Keratinocyte (primary cell): ENCODE measurements at places on chromosomes 3 and 15.

DNA sequence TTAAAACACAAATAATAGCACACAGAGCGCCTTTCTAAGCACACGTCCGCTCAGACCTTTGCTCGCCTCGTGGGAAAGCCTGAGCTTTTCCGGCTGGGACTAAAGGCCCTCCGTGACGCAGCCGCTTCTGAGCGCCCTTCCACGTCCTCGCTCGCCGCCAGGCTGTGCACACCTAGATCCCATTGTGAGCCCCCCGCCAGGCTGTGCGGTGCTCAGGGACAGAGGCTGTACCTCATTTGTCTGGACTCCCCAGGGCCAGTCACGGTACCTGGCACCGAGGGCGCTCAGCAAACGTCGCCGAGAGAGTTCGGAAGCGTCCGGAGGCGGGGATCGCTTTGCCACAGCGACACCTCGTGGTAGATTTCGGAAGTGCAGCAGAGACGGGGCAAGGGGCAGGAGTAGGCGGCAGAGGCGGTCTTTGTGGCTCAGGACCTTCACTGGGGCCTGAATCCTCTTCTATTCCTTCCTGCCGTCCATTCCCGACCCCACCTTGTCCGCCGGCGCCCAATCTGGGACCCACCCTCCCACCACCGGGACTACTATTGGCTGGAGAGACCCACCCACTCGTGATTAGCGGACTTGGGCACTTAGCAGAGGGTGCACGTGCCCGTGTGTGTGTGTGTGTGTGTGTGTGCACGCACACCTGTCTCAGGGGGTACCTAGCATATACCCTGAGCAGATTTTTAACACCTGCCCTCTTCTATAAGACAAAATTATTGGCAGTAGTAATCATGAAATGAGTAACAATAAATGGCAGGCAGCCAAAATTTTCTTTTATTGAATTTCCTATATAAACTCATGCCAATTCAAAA is 65.6 kb downstream of the RHCG start:
- peaks cover 2% of the 10 kb centered on the region for H3K4me1 ChIP-seq
- peak overlapping the region; percentile 61 for H3K4me3 ChIP-seq
- H3K36me3 ChIP-seq = no peaks in the 10 kb centered on the region
- peaks cover 28% of the 10 kb centered on the region for H3K27me3 ChIP-seq
- H3K27ac ChIP-seq = no peak overlapping the region
- no peak for DNase-seq

DNA sequence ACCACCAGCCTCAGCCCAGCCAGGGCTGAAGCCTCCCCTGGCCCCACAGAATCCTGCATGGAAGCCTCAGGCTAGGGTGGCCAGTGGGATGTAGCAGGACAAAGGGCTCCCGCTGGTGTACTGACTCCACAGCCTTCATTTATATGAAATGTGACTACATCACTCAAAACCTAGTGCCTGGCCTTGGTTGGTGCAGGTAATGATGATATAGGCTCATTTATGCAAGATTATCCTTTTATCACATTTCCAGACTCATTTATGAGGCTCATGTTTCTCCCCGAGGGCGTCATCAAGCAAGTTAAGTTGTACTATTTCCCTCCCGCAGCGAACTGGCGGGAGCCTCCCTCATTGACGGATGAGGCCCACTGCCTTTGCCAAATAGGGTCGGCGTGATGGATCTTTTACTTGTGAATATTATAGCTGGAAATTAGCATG is 179.1 kb upstream of the SMAD3 start:
- H3K4me3 ChIP-seq = no peak overlapping the region
- peaks cover 26% of the 10 kb centered on the region for H3K4me1 ChIP-seq
- no peak overlapping the region for H3K27ac ChIP-seq
- H3K27me3 ChIP-seq = no peaks in the 10 kb centered on the region
- no peaks in the 10 kb centered on the region for H3K36me3 ChIP-seq

DNA sequence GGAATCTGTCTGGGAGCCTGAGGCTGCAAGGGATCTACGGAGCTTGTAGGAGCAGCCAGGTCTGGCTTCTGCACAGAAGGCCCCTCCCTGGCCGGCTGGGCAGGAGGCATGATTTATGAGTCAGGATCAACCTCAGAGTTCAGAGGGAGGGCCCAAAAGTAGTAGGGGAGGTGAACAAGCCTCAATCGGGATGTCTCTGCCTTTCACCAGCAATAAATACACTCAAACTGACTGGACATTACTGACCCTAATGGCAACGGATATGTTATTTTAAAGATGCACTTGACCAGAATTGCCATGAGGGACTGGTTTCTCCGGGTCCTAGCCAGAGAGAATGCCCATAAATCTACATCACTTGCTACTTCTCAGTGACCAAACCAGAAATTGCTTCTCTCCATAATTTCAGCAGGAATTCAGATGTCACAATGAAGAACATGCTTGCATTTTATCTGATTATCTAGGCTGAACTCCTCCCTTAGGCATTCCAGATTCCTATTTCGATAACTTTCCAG is 109.6 kb upstream of the LMOD3 start:
- H3K27me3 ChIP-seq = no peaks in the 10 kb centered on the region
- peaks cover 13% of the 10 kb centered on the region for H3K4me1 ChIP-seq
- H3K4me3 ChIP-seq = no peak overlapping the region
- no peak overlapping the region for H3K27ac ChIP-seq

- no peaks in the 10 kb centered on the region for H3K4me1 ChIP-seq
- DNase-seq = no peak
- no peak overlapping the region for H3K27ac ChIP-seq
- no peak overlapping the region for H3K4me3 ChIP-seq
- H3K27me3 ChIP-seq = no peaks in the 10 kb centered on the region
Measured at GRCh38 chr3:15399970-15400369, 27.4 kb downstream of the METTL6 start.
